ENCODE measurements at places on chromosomes 11 and 22.

DNA sequence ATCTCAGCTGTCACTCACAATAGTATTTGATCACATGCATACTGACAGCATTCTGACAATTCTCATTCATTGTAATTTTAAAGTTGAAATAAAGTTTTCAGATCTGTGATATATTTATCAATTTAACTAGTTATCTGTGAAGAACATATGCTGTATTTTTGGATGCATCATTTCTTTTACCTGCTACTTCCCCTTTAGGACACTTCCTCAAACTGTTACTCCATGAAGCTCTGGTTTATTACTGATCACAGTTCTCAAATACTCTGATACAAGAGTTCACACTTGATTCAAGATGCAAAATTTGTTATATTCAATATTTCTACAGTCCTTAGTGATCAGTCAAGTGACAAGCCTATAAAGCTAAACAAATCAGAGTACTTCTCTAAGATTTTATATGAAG, 1655.2 kb downstream of the LRRC4C start:
- DNase-seq: no peak

- DNase-seq: no peak
These were observed 18.4 kb upstream of the CABP7 start for GRCh38 chr22:29701155-29701999.

DNA sequence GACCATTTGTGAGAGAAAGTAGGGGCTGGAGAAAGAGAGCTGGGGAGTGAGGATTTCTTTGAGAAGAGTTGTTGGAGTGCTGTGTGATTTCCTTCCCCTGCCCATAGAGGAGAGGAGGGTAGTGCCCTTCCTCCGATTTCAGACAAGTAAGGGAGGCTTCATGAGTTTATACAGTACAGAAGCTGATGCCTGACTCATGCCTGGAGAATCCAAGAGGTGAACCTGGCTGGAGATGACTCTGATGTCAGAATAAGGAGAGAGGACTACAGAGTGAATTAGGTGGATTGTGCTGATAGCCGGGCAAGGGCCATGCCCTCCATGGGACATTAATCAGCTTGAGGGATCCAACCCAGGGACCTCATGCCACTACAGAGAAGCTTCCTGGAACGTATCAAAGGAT, 91.6 kb downstream of the FAR1 start:
- DNase-seq: no peak

- no peak for DNase-seq
These were observed 5.4 kb upstream of the TMPRSS4 start for GRCh38 chr11:118071416-118072030.

DNA sequence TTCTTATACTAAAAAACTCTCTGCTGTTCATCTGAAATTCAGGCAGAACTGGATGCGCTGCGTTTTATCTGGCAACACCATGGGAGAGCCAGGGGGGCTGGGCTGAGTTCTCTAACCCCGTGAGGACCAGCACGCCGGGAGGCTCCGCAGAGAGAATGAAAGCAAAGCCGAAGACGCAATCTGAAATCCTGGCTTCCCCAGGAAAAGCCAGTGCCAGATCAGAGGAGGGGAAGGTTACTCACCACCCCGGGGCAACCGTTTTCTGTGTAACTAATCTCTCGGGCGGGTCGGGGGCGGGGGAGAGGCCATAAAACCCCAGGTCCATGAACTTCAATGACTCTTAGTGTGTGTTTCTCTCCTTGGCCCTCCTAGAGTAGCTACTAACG, 99.4 kb downstream of the SHANK2 start:
- no peak for DNase-seq

- no peak for DNase-seq
These were observed 28.9 kb downstream of the SLC22A12 start for GRCh38 chr11:64619811-64620380.

GRCh38 chr22:27309697-27310096, 491.9 kb downstream of the MN1 start:
- DNase-seq: no peak

GRCh38 chr11:65424205-65425104, 1.9 kb downstream of the NEAT1 start:
- no peak for DNase-seq

GRCh38 chr22:35442471-35442870, 42.5 kb downstream of the MCM5 start:
- DNase-seq: no peak

GRCh38 chr11:16410479-16410878, 54.1 kb upstream of the SOX6 start:
- no peak for DNase-seq

DNA sequence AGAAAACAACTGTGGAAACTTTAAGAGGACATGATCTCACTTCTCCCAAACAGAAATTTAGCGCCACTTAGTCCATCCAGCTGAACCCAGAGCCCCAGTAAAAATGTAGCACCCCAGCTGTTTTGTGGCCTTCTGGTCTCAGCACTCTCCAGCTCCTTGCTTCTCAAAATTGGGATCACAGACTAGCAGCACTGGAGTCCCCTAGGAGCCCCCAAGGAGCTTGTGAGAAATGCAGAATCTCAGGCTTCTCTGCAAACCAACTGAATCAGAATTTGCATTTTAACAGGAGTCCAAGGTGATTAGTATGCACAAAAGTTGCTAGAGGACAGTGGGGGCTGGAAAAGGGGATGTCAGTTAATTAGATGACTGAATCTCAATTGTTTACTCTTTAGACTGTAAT, 89.8 kb upstream of the FIBIN start:
- DNase-seq: no peak

DNA sequence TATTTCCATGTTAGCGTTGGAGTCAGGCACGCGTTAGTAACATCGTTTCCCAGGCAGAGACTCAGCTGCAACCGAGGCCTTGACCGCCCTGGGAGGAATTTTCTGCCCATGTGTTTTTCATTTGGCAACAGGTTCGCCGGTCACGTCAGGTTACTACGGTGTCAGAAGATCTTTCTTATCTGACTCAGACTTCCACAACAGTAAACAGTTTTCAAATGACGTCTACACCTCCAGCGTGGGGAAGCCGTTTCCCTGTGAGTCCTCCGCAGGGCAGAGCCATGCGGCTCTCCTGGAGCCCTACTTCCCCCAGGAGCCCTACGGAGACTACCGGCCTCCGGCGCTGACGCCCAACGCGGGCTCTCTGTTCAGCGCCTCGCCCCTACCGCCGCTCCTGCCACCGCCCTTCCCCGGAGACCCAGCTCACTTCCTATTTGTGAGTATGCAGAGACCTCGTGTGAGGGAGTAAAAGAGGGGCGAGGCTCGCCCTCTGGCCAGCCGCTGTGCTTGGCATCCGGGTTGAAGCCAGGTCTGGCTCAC, 14.3 kb upstream of the POU2AF3 start:
- no peak for DNase-seq

DNA sequence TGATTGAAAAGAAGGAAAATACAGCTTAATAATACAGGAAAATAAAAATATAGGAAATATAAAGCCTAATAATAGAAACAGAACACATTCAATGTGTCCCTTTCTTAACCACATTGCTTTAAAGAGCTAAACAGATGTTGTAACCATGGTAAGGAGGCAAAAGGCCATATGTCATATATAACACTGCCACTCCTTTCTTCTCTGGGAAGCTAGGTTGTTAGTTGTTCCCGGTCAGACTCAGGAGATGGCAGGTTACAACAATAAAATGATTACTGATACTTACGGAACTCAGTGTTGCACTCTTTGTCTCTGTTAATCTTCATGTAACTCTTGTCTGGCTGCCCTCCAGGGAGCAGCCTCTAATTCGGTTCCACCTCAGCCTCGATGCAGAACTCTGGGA, 134.7 kb upstream of the PGR start:
- DNase-seq: no peak

DNA sequence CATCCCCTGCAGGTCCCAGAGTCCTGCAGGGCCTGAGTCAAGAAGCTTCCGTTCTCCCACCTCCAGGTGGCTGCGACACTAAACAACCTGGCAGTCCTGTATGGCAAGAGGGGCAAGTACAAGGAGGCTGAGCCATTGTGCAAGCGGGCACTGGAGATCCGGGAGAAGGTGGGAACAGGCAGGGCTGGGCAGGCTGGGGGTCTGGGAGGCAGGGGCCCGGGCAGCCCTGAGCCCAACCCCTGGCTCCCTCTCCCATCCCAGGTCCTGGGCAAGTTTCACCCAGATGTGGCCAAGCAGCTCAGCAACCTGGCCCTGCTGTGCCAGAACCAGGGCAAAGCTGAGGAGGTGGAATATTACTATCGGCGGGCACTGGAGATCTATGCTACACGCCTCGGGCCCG, 4.7 kb upstream of the RAB1B start:
- no peak for DNase-seq

GRCh38 chr22:46929046-46929709, 166.7 kb downstream of the TBC1D22A start:
- no peak for DNase-seq

GRCh38 chr11:115304774-115305472, 199.3 kb downstream of the CADM1 start:
- DNase-seq: no peak

GRCh38 chr22:29799217-29799680, 32.1 kb downstream of the UQCR10 start:
- no peak for DNase-seq

GRCh38 chr22:43172191-43172590, 14.7 kb downstream of the TTLL12 start:
- DNase-seq: no peak

DNA sequence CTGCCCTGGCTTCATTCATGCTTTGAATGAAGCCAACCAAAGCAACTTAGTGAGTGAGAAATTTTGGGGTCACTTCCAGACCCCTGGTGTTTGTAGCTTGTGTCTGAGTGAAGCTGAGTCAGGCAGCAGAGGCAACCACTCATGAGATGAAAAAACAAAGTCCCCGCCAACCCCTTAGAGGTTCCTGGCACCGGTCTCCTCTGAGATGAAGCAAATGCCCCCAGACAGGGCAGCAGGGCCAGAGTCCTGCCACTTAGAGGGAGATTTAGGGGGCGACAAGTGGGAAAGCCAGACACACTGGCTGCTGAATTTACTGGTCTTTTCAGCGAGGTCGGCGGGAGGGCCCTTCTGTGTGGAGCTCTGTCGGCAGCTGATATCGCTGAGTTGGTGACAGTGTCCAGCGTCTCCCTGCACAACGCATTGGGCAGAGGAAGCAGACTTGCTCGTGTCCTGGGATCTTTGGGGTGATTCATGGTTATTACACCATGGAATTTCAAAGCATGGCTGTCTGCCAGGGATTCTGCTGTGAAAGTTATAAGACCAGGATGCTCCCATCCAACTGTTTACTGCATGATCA, 482.6 kb downstream of the MIAT start:
- no peak for DNase-seq

- DNase-seq: no peak
These were observed 25.6 kb downstream of the SEZ6L start for GRCh38 chr22:26194877-26195276.

- no peak for DNase-seq
These were observed 50.4 kb upstream of the RAB1B start for GRCh38 chr11:66218036-66218435.

DNA sequence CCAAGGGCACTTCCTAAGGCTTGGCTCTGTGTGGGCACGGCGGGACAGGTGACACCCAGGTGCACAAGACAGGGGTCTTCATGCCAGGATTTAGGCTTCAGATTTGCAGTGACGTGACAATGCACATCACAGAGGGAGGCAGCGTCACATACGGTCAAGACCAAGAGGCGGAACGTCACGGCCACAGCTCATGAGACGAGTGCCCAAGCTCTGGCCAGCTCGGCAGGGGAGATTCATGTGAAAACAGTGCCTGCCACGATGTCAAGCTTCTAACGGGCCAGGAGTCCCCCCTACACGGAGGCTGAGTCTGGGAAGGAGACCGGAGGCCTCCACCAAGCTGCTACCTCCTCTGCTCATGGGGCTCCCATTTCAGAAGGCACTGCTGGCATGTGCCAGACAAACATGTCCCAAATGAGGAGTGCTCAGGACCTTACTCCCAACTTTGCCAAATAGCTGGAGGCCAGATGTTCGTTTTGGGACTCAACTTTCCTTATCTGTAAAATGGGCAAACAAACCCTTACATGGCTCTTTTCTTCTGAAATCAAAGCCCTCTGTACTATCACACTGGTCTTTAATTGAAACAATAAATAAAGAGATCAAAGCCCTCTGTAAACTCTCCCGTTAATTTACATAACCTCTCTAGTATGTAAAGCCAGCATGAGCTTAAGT, 16.6 kb downstream of the VPS37C start:
- no peak for DNase-seq

- DNase-seq: no peak
These were observed 18.9 kb downstream of the TIMP3 start for GRCh38 chr22:32820131-32821119.

GRCh38 chr11:8948886-8949285, 6.1 kb upstream of the ASCL3 start:
- no peak for DNase-seq

DNA sequence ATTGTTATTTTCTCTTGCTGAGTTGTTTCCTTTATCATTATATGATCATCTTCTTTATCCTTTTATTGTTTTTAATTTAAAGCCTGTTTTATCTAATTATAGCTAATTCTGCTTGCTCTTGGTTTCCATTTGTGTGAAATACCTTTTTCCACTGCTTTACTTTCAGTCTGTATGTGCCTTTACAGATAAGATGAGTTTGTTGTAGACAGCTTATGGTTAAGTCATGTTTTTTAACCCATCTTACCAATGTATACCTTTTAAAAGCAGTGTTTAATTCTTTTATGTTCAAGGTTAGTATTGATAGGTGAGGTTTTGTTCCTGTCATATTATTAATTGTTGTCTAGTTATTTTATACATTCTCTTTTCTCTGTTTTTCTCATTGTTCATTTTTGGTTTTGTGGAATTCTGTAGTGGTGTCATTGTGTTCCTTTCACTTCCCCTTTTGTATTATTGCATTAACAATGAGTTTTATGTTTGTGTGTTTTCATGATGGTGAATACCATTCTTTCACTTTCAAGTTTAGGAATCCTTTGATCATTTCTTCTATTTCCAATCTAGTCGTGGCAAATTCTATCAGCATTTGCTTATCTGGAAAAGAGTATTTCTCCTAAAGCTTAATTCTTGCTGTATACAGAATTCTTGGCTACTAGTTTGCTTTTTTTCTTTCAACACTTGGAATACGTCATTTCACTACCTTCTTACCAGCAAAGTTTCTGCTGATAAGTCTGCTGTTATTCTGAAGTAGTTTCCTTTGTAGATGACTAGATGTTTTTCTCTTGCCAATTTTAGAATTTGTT, 21.8 kb downstream of the OR5AN1 start:
- DNase-seq: no peak

GRCh38 chr11:5679811-5680210, 5.1 kb downstream of the TRIM5 start:
- DNase-seq: no peak

- DNase-seq: no peak
These were observed 5.2 kb upstream of the PLET1 start for GRCh38 chr11:112265659-112266409.

DNA sequence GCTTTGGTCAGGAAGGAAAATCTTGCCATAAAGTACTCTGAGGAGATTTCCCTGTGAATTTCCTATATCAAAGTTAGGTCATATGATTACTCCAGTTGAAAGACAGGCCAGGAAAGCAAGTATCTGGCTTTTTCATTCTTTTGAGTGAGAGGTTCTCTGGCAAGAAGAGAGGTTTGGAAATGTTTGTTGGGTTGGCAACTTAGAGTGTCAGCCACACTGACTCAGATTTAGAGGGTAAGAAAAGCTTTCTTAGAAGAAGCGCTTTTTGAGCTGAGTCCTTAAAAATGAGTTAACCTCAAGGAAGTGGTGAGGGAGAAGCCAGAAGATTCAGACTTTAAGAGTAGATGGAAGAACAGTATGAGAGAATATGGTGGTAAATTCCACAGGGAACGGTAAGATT, 86.1 kb upstream of the BDNF start:
- no peak for DNase-seq

GRCh38 chr11:132523929-132524328, 1008.4 kb downstream of the OPCML start:
- no peak for DNase-seq

Measured in activated gamma-delta T cell (primary cell).